T-helper 2 cell treated with Interferon-gamma antibody and Interleukin-4, amounts not matched to agents 100 ng/mL and 5 ng/mL, for 36 hours (primary cell): ENCODE measurements at places on chromosomes 11 and 22. TPM values are rescaled to one million over a fixed set of nuclear protein-coding genes. Genes with fewer than 3 reads are reported as not detected.

Gene OR52E8
- total RNA-seq = not detected in 2 replicates

Gene CSNK2A3
- 0.18 and 1.0 TPM in 2 replicates for total RNA-seq

Gene CDC45
- 81.4 and 85.7 TPM in 2 replicates for total RNA-seq

Gene WBP2NL
- total RNA-seq = 2.0 and 3.3 TPM in 2 replicates

Gene ARHGEF12
- total RNA-seq = 9.6 TPM in 2 replicates

Gene MB
- 0.36 and 0.68 TPM in 2 replicates for total RNA-seq

Gene FOLR3
- total RNA-seq = not detected in 2 replicates

Gene ENTHD1
- 0.14 and 0.18 TPM in 2 replicates for total RNA-seq

Gene SLC7A4
- not detected in 2 replicates for total RNA-seq

Gene ANO9
- 67.6 and 74.5 TPM in 2 replicates for total RNA-seq

Gene HBB
- not detected in 2 replicates for total RNA-seq

Gene ANO3
- total RNA-seq = not detected in 2 replicates

Gene MMP8
- not detected in 2 replicates for total RNA-seq
